HT-29 (cell line): ENCODE measurements at places on chromosomes 3 and 15.

- DNase-seq = no peak
Observed at GRCh38 chr3:28940530-28940929, 340.3 kb upstream of the RBMS3 start.

GRCh38 chr15:68980786-68981185 lies 33.7 kb upstream of the NOX5 start:
- DNase-seq = no peak

- no peak for DNase-seq
Observed at GRCh38 chr3:170804078-170804477, 65.9 kb downstream of the RPL22L1 start.

- peak; percentile 27 for DNase-seq
Observed at GRCh38 chr3:42067326-42067725, 23.8 kb upstream of the TRAK1 start.

- DNase-seq = no peak
Observed at GRCh38 chr3:12839156-12839946, 2.0 kb downstream of the RPL32 start.

GRCh38 chr15:80977627-80978036 lies 12.0 kb downstream of the MESD start:
- peak; percentile 69 for DNase-seq

- DNase-seq = peak; percentile 33
Observed at GRCh38 chr15:37900326-37901221, 33.9 kb upstream of the TMCO5A start.

DNA sequence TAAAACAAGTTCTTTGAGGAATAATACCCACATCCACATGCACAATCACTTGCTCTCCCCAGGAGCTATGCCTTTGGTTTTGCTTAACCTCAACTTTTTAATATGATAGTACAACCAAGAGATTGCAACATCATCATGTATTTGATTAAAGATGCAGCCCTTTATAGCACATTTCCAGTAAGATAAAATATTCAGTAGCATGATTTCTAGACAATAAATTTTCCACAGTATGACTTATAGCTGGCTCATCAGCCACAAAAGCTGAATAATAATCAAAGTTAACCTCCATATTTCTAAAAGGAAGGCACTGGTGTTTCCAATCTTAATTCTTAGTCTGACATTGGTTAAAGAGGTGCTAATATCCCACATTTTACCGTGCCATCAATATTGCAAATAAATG lies 622.5 kb downstream of the TBL1XR1 start:
- DNase-seq = no peak

DNA sequence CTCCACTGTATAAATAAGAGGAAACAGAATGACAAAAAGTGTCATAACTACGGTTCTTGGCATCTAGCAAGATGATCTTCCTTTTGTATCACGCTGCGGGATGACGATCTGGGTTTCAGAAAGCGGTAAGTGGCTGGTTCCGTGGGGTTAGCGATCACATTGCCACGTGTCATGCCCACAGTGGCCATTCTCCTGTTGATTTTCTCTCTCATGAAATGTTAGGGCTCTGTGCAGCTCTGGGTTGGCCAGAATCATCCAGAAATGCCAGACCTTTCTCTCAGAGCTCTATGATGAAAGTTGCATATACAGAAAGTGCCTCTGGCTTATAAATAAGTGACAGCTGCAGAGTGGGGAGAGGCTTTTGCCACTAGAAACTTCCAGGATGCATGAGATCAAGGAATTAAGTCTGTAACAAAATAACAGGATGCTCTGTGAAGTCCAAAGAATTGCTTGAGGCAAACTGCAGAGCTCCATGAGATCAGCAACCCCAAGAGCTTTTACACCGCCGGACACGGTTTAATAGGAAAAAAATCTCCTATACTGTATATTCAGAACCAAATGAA lies 71.6 kb downstream of the ABTB1 start:
- no peak for DNase-seq

GRCh38 chr3:64918989-64919388 lies 231.2 kb upstream of the ADAMTS9 start:
- no peak for DNase-seq

DNA sequence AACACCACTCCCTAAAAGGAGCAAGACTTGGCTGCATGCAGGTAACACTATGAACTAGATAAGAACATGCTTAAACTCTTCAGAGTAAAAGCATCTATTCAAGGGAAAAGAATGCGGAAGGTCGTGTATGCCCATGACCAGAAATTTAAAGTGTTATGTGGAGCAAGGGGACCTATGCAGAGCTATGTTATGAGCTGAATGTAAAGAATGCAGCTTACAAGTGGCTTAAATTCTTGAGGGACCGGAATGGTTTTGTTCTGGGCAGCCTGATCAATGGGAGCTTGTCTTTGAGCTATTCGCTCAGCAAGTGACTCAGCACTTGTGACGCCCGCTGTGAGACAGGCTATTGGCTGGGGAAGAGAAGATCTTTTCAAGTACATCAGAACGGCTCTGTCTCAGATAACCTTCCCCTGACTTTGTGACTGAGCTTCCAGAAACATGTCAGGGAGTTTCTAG lies 367.5 kb upstream of the THBS1 start:
- DNase-seq = peak; percentile 69

DNA sequence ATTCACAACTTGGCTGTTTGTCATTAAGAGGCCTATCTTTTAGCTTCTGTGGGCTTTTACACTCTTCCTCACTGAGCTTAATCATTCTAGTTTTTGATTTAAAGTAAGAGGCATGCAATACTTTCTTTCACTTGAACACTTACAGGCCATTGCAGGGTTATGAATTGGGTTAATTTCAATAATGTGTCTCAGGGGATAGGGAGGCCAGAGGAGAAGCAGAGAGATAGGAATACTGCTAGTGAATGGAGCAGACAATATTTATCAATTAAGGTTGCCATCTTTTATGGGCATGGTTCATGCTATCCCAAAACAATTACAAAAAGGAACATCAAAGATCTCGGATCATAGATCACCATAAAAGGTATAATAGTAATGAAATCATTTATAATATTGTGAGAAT lies 189.8 kb downstream of the EPHA3 start:
- DNase-seq = no peak

- DNase-seq = no peak
Observed at GRCh38 chr3:178073366-178073765, 462.9 kb upstream of the KCNMB2 start.

GRCh38 chr3:38205472-38205805 lies 40.1 kb downstream of the OXSR1 start:
- DNase-seq = no peak

DNA sequence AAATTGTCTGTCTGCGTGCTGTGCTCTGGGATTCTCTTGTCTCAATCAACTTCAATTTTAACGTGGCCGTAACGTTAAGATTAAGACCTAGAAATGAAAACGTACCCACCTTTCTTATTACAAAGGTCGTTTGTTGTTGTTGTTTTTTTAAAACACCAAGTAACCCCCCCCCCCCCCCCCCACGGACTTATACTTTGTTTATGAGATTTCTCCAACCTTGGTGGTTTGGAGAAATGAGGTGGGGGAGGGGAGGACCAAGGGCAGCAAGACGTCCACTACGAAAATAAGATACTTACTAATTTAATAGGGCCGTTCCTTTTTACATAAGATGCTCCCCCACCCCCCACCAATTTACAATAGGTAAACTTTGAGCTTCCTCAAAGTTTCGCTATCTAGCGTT lies 244.4 kb upstream of the TOPAZ1 start:
- no peak for DNase-seq

GRCh38 chr15:96343113-96344059 lies 12.9 kb downstream of the NR2F2 start:
- DNase-seq = no peak

DNA sequence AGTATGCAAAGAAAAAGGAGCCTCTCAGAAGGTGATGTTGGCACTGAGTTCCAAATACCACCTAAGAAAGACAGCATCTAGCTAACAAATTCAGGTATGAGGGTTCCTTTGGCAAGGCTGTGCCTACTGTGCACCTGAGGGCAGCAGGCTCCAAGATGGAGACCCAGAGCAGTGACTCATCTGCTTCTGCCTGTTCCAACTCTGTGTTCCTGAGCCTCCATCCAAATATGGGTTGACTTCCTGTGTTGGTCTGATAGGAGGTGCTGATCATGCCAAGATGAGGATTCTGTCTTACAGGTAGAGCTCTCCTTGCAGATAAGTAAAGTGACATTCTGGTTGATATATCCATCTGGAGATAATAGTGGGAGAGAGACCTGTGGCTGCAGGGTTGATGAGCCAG lies 26.0 kb downstream of the SV2B start:
- DNase-seq = no peak
